ENCODE measurements at places on chromosomes 2 and 18.

DNA sequence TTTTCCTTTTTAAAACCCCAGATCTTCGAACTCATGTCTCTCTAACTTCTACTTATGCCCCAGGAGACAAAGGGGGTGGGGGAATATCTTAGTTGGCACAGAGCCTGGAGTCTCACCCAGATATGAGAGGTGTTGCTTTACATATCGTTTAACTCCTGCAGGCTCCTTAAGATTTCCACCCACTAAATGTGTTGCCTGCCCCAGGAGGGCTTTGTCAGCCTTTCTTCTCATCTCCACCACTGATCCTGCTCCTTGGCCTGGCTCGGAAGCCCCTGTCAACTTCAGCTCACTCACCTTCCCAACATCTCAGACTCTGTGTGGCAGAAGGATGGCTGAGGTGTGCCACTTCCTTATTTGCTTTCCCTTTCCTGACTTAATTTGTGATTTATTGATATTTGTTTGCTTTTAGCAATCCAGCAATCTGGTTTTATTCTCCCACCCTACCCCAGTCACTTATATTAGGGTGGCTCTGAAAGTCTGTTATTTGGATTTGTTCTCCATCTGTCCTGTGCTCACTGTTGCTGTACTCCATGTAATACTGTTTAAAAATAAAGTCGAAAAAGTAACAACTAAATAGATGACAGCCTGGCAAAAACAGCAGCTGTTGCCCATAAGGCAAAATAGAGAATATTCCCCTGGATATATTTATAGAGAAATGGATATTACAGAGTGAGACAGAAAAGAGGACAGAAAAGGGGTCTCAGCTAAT lies 200.6 kb downstream of the ZBTB7C start:
- no peak for DNase-seq

GRCh38 chr2:223580951-223581350 lies 21.2 kb downstream of the SCG2 start:
- no peak for DNase-seq

- no peak for DNase-seq
Measured at GRCh38 chr2:40192864-40193669, 258.8 kb downstream of the SLC8A1 start.

DNA sequence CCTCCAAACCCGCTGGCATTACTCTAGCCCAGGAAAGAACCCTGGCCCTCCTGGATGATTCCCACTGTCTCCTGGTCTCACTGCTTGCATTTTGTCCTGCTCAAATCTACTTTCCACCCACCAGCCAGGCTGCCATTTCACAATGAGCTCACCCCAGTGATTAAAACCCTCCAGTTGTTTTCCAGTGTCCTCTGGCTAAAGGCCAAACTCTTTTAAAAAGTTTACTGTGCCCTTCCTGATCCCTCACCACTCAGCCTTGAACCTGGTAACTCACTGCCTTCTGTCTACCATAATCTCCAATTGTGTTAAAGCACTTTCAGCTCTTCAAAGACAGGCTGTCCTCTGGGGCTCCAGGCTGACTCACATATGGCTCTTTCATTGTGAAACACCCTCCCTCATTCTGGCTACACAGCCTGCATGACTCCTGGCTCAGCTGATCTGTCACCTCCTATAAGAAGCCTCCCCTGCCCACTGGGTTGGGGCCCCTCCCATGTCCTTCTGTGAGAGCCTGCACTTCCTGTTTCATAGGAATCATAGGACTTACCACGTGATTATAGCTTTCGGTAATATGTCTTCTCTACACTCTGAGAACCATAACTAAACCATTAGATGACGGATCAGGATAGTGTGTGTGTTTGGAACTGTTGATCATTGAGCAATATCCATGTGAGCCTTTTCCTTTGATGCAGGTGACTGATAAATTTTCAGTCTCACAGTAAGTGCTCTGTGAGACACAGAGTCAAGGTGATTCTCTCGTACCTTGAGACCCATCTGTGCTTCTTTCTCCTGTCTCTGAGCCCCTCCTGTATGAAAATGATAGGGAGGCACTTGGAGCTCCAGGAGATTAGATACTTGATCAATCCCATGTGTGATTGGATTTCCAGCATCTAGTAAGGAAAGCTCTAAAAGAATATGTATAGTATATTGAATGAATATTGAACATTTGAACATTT lies 590.8 kb upstream of the ID2 start:
- DNase-seq = no peak

All from activated T-cell treated with anti-CD3 and anti-CD28 coated beads, Interleukin-2, amount 50 U/mL, for 4 hours (primary cell).